Activated CD8-positive, alpha-beta T cell treated with anti-CD3 and anti-CD28 coated beads for 36 hours (primary cell): ENCODE measurements at places on chromosomes 1 and 21. TPM values are rescaled to one million over a fixed set of nuclear protein-coding genes. Genes with fewer than 3 reads are reported as not detected.

DNA sequence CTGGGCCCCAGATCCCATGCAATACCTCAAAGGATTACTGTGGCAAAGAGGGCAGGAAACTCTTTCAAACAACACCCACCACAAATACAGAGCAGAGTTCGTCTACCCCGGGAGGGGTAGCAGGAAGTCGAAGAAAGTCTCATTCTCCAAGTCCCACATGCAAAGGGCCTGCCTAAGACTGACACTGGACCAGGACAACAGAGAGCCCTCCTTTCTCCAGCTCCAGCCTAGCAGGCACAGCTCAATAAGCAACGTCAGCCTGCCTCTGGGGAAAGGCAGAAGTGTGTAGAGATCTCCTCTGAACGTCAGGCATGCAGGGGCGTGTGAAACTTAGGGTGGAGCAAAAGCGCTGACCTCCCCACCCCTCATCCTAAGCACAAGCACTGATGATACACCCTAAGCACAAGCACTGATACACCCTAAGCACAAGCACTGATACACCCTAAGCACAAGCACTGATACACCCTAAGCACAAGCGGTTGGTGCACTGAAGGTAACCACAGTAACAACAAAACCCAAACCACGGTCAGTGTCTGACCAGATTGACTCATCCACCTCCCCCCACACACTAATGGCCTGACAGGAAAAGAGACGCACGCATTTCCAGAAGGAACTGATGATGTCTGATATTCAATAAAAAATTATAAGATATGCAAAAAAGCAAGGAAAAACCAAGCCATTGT is 1.3 kb downstream of the KRTAP12-3 start:
- no peak overlapping the region for H3K4me3 ChIP-seq
- no peaks in the 10 kb centered on the region for H3K27me3 ChIP-seq
- DNase-seq, result peak; percentile 20

DNA sequence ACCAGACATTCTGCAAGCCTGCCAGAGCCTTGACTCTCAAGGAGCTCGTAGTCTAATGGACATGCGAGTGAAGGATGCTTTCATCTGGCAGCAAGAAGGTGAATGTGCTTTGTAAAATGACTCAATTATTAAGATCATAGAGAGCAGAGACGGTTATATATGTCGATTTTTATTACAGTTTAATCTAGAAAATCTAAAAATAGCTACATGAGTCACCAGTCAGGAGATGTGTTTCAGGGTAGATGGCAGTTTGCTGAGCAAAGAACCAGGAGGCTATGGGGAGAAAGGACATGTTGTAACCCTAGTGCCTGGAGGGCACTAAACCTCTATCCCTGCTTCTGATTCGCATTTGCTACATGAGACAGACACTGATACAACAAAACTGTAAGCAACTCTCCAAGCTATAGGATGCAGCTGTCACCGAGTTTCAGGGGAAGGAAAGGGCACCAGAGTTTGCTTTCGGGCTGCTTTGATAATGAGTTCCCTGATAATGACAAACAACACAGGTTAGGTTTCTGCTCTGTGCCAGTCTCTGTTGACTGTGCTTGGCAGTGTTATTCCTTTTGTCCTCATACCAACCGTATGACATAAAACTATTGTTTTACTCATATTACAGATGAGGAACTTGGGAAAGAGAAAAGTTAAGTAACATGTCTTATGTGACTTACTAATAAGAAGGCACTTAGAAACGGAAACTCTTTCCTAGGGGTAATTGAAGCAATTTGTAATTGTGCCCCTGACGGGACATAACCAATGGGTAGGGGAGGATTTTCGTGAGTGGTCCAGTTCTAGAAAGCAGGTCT is 43.2 kb downstream of the C1orf198 start:
- no peaks in the 10 kb centered on the region for H3K27me3 ChIP-seq
- no peak overlapping the region for H3K4me3 ChIP-seq
- no peak for DNase-seq
- H3K36me3 ChIP-seq, result no peaks in the 10 kb centered on the region
- H3K27ac ChIP-seq, result no peak overlapping the region

KANK4 gene
- not detected for total RNA-seq

AGTRAP gene
- total RNA-seq, result 8.9 TPM
